ENCODE measurements at places on chromosomes 6 and 20.

DNA sequence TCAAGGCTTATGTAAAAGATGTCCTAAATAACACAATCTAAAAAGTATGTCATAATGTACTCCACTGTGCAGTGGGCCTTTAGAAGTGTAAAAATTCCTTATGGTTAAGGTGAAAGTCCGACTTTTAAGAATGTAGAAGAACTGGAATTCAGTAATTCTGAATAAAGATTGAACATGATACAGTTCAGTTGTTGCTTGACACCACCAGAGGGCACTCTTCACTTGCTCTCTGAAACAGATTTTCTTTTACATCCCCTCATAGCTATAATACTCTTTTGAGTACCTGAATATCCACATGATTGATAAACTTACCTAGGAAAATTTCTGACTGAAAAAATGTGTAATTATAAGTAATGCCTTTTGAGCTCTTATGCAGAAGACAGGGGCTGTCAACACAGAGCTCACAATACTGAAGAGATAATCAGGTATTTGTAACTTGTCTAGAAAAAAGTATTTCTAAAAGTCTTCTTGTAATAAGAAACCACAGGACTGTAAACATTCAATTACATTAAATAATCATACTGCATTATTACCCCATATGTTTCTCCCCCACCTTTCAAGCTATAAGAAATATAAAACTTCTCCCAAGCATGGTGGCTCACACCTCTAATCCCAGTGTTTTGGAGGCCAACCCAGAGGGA lies 92.1 kb downstream of the POPDC3 start:
- no peak for DNase-seq

DNA sequence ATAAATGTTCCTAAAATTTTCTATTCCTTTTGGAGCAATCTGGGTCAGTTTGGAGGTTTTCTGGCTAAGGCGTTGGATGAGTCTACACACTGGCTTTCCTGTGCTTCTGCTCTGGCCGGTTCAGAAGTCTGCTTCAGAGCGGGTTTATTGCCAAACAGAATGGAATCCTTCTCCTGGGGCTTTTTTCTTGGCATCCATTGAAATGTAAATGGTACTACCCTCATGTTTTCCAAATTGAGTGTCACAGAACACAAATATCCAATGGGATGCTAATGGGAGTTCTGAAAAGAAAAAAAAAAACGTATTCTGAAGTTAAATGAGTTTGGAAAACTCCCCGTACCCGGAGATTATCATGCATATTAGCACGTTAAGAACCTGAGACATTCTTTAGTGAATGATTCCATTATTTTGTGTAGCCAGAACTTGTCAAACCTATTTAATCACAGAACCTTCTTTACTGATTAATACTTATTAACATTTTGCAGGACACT lies 930.3 kb downstream of the QKI start:
- DNase-seq = no peak

DNA sequence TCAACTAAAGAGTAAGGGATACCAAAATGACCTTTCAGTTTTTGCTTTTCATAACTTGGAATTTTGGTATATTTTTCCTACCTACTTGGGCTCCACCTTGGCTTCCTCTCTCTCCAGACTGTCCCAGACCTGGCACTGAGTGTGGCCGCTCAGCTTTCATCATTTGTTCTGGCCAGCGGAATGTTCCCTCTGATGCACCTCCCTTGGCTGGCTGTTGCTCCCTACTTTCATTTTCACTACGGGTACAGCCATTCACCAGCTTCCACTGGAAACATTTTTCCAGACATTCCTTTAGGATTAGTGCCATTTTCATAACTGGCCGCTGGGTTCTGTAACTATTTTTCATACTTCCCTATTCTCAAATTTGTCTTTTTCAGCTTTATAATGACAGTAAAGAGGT lies 487.4 kb downstream of the TENT5A start:
- no peak for DNase-seq

GRCh38 chr6:38164131-38164481 lies 344.6 kb downstream of the ZFAND3 start:
- no peak for DNase-seq

DNA sequence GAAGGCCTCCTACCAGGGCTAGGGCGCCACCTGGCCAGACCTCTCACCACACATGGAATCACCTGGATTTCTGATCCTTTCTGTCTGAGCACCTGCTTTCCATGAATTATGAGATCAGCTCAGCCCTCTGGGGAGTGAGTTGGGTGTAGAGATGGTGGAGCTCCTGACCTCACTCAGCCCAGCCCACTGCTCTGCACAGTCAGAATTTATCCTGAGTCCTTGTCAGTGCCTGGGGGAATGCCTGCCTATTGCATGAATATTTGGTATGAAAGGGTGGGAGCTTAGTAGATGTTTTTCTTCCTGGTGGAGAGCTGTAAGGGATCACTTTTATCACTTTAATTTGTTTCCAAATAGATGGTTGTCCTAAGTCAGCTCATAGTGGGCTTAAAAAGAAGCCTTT lies 47.5 kb downstream of the DTD1 start:
- DNase-seq = no peak

GRCh38 chr20:21677261-21677660 lies 28.2 kb upstream of the PAX1 start:
- no peak for DNase-seq

GRCh38 chr6:2665146-2666070 lies 85.3 kb downstream of the MYLK4 start:
- DNase-seq = no peak

- DNase-seq = no peak
These were observed 136.1 kb downstream of the PLCB4 start for GRCh38 chr20:9204979-9205378.

DNA sequence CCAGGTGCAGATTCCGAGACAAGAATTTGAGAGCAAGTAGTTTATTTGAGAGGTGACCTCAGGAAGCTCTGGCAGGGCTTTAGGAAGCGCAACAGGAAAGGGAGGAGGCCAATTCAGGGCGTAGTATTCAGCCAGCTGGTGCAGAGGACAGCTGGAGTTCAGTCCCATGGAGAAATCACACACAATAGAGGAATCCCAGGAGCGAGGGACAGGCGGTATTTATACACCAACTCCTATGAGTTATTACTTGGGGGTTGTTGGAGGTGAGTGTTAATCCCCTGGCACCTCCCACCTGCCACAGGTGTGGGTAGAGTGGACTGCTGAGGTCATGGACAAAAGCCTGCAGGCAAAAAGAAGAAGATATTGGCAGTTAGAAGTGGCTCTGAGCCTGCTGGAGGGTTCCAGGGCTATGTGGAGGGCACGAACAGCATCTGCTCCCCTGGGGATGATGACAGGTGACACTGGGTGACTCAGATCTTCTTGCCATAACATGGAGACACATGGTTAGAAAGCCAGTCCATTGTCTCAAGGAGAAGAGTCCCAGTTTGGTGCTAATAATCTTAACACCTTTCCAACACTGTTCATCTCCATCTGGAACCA lies 13.9 kb upstream of the SULF2 start:
- no peak for DNase-seq

- no peak for DNase-seq
These were observed 71.6 kb upstream of the LGSN start for GRCh38 chr6:63391203-63391970.

GRCh38 chr6:99993533-99994251 lies at the start of gene MCHR2:
Gene MCHR2 (minus strand): TSS chr6:99994223. CDS start chr6:99956147, 38,076 bp downstream.
- no peak for DNase-seq

GRCh38 chr6:13992417-13993055 lies 67.8 kb downstream of the RNF182 start:
- no peak for DNase-seq

DNA sequence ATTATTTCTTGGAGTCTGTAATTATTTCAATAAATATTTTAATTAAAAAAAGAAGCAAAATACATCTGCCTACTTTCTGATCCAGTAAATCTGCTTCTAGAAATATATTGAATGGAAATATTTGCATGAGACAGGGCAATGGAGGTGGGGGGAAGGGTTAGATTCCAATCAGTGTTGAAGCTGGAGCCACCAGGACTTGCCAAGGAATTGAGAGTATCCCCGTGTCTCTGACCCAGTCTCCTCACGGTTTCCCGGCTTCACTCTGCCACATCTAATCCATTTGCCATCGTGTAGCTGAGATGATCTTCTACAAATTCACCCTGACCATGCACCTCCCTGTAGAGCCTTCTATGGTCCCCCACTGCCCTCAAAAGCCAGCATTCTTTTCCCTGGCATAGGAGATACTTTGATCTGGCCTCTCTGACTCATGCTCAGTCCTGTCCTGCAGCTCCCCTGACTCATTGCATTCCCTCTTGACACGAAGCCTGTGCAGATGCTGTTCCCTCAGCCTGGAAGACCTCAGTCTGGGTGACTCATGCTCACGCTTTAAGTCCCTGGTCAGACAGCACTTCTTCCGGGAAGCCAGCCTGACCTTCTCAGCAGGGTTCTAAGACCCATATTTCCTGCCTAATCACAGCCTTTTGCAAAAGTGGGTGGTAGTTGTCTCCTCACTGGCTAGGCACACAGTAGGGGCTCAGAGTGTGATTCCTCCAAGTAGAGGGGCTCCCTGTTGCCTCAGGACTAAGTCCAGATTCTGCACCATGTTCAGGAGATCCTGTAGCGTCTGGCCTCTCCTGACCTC lies 23.0 kb upstream of the FKBP1A start:
- DNase-seq = no peak

- DNase-seq = no peak
These were observed 103.4 kb upstream of the KCNG1 start for GRCh38 chr20:51126337-51126736.

- no peak for DNase-seq
These were observed 31.6 kb upstream of the GJA10 start for GRCh38 chr6:89862698-89863097.

- no peak for DNase-seq
These were observed 272.1 kb upstream of the EYS start for GRCh38 chr6:65979120-65979519.

- DNase-seq = no peak
These were observed 25.2 kb upstream of the QKI start for GRCh38 chr6:163389354-163389753.

GRCh38 chr20:57678340-57678739 lies 31.5 kb downstream of the PMEPA1 start:
- DNase-seq = no peak

GRCh38 chr20:44123874-44124535 lies 63.0 kb downstream of the JPH2 start:
- no peak for DNase-seq

GRCh38 chr20:7499201-7499600 lies 441.1 kb downstream of the HAO1 start:
- no peak for DNase-seq

DNA sequence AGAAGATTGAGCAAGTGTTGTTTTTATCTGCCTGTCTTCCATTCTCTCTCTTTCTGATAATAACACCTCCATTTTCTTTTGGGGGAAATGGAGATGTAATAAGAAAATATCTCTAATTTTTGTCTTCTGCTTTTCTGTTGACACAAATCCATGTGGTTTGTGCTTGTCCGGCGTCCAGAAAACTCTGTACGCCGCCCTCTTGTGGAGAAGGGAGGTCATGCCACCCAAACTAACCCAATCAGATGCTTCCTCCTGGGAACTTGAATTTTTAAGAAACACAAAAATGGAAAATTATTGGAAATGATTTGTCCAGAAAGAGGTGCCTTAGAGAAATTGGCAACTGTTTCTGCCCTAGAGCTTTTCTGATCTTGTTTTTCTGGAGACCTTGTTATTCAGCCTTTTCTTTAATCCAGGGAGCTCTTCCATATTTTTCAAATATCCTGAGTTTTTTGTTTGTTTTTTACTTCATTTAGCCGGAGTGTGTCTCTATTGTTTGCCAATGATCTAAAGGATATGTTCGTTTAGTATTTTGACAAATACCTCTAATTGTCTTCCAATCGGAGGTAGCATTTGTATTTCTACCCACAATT lies 17.8 kb upstream of the FNDC1 start:
- no peak for DNase-seq

GRCh38 chr6:797479-798077 lies 104.6 kb upstream of the EXOC2 start:
- no peak for DNase-seq

- DNase-seq = no peak
These were observed 78.9 kb upstream of the SCP2D1 start for GRCh38 chr20:18734525-18735189.

- no peak for DNase-seq
These were observed 137.5 kb downstream of the EYS start for GRCh38 chr6:65569505-65569904.

DNA sequence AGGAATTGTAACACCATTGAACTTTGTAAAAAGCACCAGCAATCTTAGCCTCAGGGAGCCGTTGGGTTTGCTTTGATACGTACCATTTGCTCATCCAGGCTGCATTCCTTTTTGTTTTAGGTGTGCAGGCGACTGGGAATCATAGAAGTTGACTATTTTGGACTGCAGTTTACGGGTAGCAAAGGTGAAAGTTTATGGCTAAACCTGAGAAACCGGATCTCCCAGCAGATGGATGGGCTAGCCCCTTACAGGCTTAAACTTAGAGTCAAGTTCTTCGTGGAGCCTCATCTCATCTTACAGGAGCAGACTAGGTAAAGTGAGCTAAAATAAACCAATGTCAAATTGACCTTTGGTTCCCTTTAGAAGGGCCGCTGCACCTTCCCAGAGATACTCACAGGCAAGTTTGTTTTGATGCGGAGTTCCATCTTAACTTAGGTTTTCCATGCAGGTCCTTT lies 1.6 kb downstream of the MYLIP start:
- DNase-seq = no peak

DNA sequence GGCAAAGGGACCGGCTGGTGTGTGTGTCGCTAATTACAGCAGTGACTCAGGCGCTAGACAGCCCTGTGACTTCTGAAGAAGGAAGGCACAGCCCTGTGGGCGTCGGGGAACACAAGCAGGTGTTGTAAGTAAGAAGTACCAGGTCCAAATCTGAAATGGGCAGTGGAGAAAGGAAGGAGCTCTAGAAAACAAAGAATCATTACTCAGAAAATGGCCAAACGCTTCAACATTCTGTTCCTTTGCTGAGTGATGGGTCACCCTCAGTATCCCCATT lies 106.8 kb downstream of the PXDC1 start:
- no peak for DNase-seq

GRCh38 chr6:157808405-157808950 lies 14.6 kb upstream of the SNX9 start:
- DNase-seq = no peak

DNA sequence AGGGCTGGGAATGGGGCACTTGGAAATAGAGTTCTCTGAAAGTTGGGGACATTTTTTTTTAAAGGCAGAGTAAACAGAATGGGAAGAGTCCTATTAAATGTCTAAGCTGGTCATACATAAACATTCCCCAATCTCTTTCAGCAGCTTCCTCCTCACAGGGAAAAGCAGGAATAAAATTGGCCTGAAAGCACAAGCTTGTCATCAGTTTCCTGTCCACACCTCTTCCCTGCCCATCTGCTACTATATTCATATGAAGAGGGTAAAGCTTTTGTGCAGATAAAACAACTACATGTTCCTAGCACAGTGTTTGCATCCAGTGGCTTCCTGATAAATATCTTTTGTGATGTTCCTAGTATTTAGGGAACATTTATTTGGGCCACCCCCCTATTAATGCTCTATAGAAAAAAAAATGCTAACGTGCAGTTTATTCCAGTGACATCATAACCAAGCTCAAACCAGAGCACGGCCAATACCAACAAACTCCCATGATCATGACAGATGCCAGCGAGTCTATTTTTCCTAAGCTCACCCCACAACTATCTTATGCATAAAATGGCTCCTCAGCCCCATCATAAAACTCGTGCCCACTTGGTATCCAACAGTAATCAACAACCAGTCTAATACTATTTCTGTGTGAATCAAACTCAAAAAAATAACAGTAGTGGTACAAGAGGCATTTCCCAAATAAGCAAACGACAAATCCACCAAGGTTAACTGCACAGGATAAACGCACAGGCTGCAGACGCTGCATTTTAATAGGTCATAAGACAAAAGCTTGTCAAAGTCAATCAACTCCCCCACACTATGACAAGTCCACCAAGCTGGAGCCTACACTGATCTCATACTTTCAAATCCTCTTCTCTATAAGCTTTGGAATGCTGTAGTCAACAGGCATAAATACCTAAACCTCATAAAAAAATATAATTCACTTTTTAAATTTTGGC lies 95.3 kb downstream of the EPB41L2 start:
- no peak for DNase-seq

Measured in cortex of kidney (tissue), 1 donor.